ENCODE measurements at places on chromosomes 2 and 18.

DNA sequence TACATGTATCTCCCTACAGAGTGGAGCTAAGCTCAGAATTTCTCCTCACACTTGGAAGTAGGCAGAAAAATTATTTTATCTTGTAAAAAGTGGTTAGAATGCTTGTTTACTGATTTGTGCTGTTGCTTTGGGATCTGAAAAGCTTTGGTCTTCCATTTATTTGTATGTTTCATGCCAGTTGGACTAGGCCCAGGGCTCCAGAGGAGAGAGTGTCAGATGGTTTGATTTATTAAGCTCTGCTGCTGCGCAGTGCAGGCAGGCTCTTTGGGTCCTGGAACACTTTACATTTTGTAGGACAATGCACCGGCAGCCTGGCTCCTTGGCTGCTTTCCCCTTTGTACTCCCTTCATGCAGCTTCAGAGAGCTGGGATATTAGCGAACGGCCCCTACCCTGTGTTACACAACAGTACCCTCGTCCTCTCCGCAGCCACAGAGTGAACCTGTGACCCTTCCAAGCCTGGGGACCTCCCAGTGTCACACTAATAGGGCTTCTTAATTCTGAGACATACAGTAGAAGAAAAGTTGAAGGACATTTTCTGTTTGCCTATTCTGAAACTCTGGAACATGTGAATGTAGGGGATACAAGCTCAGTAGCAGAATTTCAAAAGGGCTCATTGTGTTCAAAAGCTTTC lies 56.7 kb upstream of the EML6 start:
- H3K4me1 ChIP-seq, result peaks cover 3% of the 10 kb centered on the region
- no peaks in the 10 kb centered on the region for H3K27me3 ChIP-seq
- no peak for DNase-seq
- H3K27ac ChIP-seq, result peak overlapping the region; percentile 59
- H3K36me3 ChIP-seq, result peaks cover 44% of the 10 kb centered on the region
- no peak overlapping the region for H3K4me3 ChIP-seq

- DNase-seq, result no peak
- H3K36me3 ChIP-seq, result no peaks in the 10 kb centered on the region
- H3K27ac ChIP-seq, result no peak overlapping the region
- H3K27me3 ChIP-seq, result no peaks in the 10 kb centered on the region
Observed at GRCh38 chr2:19330436-19330835, 28.0 kb downstream of the OSR1 start.

DNA sequence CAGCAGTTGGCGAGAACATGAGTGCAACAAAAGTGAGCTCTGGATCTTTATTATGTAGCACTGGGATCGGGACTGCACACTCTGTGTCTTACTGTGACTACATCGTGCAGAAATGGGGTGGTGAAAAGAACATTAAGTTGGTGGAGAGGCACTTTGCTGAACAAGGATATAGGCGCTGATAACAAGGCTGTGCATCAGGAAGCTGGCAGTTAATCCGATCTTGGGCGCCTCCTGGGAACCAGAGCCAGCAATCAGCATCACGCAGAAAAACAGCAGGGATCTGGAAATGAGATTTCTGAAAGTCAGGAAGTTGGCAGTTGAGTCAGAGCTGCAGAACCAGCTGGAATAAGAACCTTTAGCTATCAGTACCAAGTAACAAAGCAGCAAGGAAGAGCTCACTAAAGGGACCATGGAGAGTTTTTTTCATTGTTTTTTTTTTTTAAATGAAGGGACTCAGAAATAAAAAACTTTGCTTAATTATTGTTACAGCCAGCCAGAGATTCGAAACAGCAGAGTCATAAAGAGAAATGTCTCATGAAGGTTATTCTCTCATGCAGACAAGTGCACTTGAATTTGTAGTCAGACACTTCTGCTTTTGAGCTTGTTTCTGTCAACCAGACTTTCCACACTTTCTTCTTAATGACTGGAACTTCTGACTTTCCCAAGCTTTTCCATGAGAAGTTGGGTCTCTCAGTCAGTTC lies 22.8 kb upstream of the MYO3B start:
- no peaks in the 10 kb centered on the region for H3K36me3 ChIP-seq
- no peak overlapping the region for H3K27ac ChIP-seq
- no peaks in the 10 kb centered on the region for H3K4me1 ChIP-seq

GRCh38 chr2:229910832-229911412 lies 10.9 kb downstream of the TRIP12 start:
- DNase-seq, result no peak
- no peaks in the 10 kb centered on the region for H3K27me3 ChIP-seq
- H3K36me3 ChIP-seq, result peaks cover 12% of the 10 kb centered on the region
- H3K27ac ChIP-seq, result peak overlapping the region; percentile 10

- no peak overlapping the region for H3K27ac ChIP-seq
- no peaks in the 10 kb centered on the region for H3K36me3 ChIP-seq
- no peaks in the 10 kb centered on the region for H3K4me1 ChIP-seq
- no peaks in the 10 kb centered on the region for H3K27me3 ChIP-seq
- no peak for DNase-seq
Observed at GRCh38 chr2:136322428-136322827, 204.5 kb upstream of the CXCR4 start.

DNA sequence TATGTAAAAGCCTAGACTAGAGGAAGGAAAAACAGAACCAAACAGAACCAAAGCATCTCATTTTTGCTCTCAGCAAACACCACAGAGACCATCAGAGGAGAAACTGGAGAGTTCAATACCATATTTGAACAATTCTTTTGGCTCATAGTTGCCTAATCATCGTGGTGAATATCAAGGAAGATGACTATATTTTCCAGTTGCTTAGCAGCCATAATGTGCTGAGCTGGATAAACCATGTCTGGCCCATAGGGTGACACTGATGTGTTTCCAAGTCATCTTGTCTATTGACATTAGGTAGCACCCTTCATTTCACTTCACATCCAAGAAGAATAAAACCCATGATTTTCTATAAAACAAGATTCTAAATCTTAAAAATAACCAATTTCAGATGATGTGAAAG lies 5.9 kb upstream of the XRCC5 start:
- no peak for DNase-seq
- H3K4me3 ChIP-seq, result no peak overlapping the region
- H3K27me3 ChIP-seq, result no peaks in the 10 kb centered on the region
- no peak overlapping the region for H3K27ac ChIP-seq
- H3K36me3 ChIP-seq, result no peaks in the 10 kb centered on the region

GRCh38 chr2:237497838-237498186 lies 10.8 kb downstream of the MLPH start:
- H3K36me3 ChIP-seq, result no peaks in the 10 kb centered on the region
- H3K27ac ChIP-seq, result no peak overlapping the region
- H3K27me3 ChIP-seq, result no peaks in the 10 kb centered on the region
- H3K4me1 ChIP-seq, result peaks cover 6% of the 10 kb centered on the region
- no peak overlapping the region for H3K4me3 ChIP-seq

GRCh38 chr2:227413371-227413770 lies 25.6 kb upstream of the SCYGR1 start:
- no peak overlapping the region for H3K27ac ChIP-seq
- H3K4me1 ChIP-seq, result peaks cover 6% of the 10 kb centered on the region
- H3K4me3 ChIP-seq, result no peak overlapping the region
- no peak for DNase-seq
- no peaks in the 10 kb centered on the region for H3K36me3 ChIP-seq

DNA sequence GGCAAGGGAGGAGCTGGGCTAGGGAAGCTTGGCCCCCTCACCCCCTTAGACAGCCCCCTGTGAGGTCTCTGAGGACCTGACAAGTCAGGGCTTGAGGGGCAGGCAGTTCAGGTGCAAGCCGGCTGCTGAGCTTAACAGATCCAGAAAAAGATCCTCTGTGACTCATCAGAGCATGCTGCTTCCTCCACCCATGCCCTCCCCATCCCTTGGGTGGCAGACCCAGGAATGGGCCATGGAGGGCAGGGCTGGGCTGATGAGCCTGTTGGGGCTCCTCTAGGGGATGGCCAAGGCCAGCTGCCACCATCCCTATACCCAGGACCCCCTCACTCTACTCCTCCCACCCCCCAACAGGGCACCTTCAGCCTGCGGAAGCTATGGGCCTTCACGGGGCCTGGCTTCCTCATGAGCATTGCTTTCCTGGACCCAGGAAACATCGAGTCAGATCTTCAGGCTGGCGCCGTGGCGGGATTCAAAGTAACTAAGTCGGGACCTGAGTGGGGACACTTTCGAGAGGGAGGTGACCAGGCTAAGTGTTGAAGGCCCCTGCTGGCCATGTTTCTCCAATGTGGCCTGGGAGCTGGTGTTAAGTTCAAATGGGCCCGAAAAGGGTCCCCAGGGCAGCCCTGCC lies 1.9 kb downstream of the SLC11A1 start:
- H3K27me3 ChIP-seq, result no peaks in the 10 kb centered on the region
- no peak overlapping the region for H3K27ac ChIP-seq
- no peaks in the 10 kb centered on the region for H3K36me3 ChIP-seq
- DNase-seq, result no peak

DNA sequence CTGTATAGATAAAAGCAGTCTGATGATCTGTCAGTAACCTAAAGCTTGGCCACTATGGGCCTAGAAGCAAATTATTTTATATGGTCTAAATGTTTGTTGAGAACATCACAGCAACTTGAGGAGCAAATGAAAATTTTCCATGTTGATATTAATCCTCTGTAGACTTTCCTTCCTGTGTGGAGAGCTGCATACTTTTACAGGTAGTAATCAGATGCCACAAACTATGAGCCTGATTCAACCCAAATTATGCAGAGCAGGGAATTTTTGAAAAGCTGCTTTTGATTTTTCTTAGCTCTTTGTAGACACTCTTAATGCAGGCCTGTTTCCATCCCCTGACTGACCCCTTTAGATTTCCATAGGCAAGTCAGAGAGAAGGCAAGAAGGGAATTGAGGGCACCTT lies 17.3 kb downstream of the PAX3 start:
- no peaks in the 10 kb centered on the region for H3K27me3 ChIP-seq
- DNase-seq, result no peak
- no peaks in the 10 kb centered on the region for H3K4me1 ChIP-seq
- no peak overlapping the region for H3K27ac ChIP-seq

- peak; percentile 22 for DNase-seq
- no peak within 1 kb of the TSS for H3K27ac ChIP-seq
- no peak within 1 kb of the TSS for H3K4me3 ChIP-seq
- no peaks in the 10 kb centered on the region for H3K27me3 ChIP-seq
- H3K4me1 ChIP-seq, result no peaks in the 10 kb centered on the region
Observed at GRCh38 chr2:113126845-113127645, at the start of gene IL1RN. TSS of gene IL1RN (plus strand) at chr2:113127598. CDS start at chr2:113127625, 27 bp downstream.

- peak overlapping the region; percentile 96 for H3K4me3 ChIP-seq
- peaks cover 5% of the 10 kb centered on the region for H3K4me1 ChIP-seq
- no peaks in the 10 kb centered on the region for H3K27me3 ChIP-seq
- H3K27ac ChIP-seq, result peak overlapping the region; percentile 99
- H3K36me3 ChIP-seq, result no peaks in the 10 kb centered on the region
- no peak for DNase-seq
Observed at GRCh38 chr18:62525608-62526007, 2.8 kb downstream of the ZCCHC2 start.

GRCh38 chr2:10949835-10950234 lies 38.1 kb downstream of the KCNF1 start:
- no peak for DNase-seq
- H3K27me3 ChIP-seq, result no peaks in the 10 kb centered on the region
- no peak overlapping the region for H3K4me3 ChIP-seq
- no peaks in the 10 kb centered on the region for H3K4me1 ChIP-seq
- no peaks in the 10 kb centered on the region for H3K36me3 ChIP-seq

- no peaks in the 10 kb centered on the region for H3K27me3 ChIP-seq
- no peak for DNase-seq
- no peaks in the 10 kb centered on the region for H3K36me3 ChIP-seq
- no peak overlapping the region for H3K27ac ChIP-seq
- no peak overlapping the region for H3K4me3 ChIP-seq
Observed at GRCh38 chr2:196404276-196404675, 232.9 kb upstream of the STK17B start.

DNA sequence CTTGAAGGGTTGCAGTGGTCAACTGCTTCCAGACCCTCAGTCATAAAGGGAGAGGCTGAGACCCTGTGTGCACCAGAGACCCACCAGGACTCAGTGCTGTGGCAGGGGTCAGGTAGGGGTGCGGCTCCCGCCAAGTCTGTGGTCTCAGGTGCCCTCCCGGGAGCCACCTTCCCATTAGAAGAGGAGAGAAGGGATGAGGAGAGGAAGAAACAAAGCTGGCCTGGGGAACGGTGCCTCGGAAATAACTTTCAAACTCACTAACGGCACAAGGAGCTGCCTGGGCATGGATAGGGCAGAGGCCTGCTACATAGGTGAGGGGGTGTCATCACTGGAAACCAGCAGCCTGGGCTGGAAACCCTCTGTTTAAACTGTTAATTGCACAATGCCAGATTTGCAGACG lies 84.9 kb downstream of the TPO start:
- H3K4me1 ChIP-seq, result no peaks in the 10 kb centered on the region
- no peaks in the 10 kb centered on the region for H3K27me3 ChIP-seq
- H3K27ac ChIP-seq, result no peak overlapping the region
- no peak overlapping the region for H3K4me3 ChIP-seq
- H3K36me3 ChIP-seq, result no peaks in the 10 kb centered on the region
- DNase-seq, result peak; percentile 19

DNA sequence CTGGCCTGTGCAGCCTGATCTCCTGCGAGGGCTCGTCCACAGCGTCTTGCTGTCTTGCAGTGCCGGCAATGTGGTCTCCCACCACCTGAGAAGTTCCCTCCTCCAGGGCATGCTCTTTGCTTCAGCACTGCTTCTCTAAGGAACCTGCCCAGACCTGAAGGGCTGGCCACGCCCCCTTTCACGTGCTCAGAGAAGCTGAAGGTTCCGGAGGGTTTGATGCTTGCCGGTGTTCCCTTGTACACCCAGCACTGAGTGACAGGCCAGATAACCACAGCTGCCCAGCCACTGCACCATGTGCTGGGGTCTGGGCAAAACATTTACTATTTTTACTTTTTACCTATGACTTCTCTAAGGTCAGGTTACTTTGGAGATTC lies 1.7 kb upstream of the POLR2D start:
- H3K27me3 ChIP-seq, result no peaks in the 10 kb centered on the region
- no peak overlapping the region for H3K27ac ChIP-seq
- no peak overlapping the region for H3K4me3 ChIP-seq
- peaks cover 9% of the 10 kb centered on the region for H3K4me1 ChIP-seq

DNA sequence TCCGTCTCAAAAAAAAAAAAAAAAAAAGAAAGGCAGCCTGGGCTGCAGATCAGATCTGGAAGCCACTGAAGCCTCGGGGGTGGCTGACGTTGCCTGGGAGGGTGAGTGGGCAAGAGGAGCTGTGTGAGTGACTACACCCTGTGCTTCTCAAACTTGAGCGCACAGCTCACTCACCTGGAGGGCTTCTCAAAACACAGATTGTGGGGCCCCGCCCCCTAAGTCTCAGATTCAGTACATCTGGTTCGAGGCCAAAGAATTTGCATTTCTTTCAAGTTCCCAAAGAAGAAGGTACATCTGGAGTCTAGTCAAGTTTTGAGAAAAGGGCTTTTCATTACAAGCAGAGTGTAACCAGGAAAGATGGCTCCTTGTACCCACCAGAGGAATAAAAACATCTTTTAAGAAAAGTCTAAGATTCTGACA lies 97.7 kb upstream of the CAB39 start:
- H3K27ac ChIP-seq, result no peak overlapping the region
- no peaks in the 10 kb centered on the region for H3K27me3 ChIP-seq
- no peak for DNase-seq
- H3K4me1 ChIP-seq, result no peaks in the 10 kb centered on the region
- H3K4me3 ChIP-seq, result no peak overlapping the region

- H3K27ac ChIP-seq, result no peak overlapping the region
- H3K36me3 ChIP-seq, result no peaks in the 10 kb centered on the region
- no peak overlapping the region for H3K4me3 ChIP-seq
- no peaks in the 10 kb centered on the region for H3K27me3 ChIP-seq
Observed at GRCh38 chr2:172334988-172335387, 92.4 kb upstream of the ITGA6 start.

GRCh38 chr2:236552581-236553363 lies 16.9 kb upstream of the ACKR3 start:
- H3K4me3 ChIP-seq, result no peak overlapping the region
- DNase-seq, result no peak
- H3K27me3 ChIP-seq, result no peaks in the 10 kb centered on the region
